ENCODE measurements at places on chromosomes 7 and 10.

GRCh38 chr10:71811351-71811750 lies 38.0 kb upstream of the VSIR start:
- no peak for DNase-seq

GRCh38 chr7:18341756-18342155 lies 153.8 kb upstream of the HDAC9 start:
- no peak for DNase-seq

DNA sequence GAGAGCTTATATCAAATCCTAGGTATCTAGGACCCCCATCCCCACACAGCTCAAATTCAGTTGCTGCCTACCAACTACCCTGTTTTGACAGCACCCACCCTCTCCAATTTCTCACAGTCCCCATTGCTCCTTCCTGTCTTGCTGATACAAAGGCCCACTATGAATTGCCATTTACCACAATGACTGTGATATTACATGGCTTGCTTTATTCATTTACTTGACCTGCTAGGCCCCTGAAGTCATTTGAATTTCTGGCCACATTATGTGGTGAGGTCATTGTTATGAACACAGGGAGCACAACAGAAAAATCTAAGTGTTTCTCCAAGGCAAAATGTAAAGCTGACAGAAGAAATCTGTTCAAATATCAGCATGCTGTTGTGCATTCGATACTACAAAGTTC lies 101.4 kb downstream of the PPP1R17 start:
- no peak for DNase-seq

DNA sequence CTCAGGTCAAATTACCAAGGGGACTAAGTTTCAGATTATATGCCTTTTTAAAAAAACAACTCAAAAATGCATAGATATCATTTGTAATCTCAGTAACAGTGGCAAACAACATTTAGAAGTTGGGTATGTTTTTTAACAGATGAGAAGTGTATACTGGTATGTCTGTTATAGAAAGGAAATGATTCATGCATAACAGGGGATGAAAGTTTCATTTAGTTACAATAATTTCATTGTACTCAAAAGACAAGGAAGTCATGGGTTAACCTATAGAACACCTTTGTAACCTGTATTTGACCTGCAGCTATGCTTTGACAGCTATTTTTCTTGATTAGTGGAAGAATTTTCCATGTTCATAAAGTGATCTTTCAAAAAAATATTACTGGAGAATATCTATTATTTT lies 35.4 kb upstream of the FAM133B start:
- no peak for DNase-seq

- DNase-seq, result no peak
These were observed 34.8 kb upstream of the CCSER2 start for GRCh38 chr10:84293574-84294016.

GRCh38 chr7:87129332-87129731 lies 22.9 kb upstream of the DMTF1 start:
- DNase-seq, result no peak

- no peak for DNase-seq
These were observed 1.6 kb upstream of the NRCAM start for GRCh38 chr7:108457871-108458270.

DNA sequence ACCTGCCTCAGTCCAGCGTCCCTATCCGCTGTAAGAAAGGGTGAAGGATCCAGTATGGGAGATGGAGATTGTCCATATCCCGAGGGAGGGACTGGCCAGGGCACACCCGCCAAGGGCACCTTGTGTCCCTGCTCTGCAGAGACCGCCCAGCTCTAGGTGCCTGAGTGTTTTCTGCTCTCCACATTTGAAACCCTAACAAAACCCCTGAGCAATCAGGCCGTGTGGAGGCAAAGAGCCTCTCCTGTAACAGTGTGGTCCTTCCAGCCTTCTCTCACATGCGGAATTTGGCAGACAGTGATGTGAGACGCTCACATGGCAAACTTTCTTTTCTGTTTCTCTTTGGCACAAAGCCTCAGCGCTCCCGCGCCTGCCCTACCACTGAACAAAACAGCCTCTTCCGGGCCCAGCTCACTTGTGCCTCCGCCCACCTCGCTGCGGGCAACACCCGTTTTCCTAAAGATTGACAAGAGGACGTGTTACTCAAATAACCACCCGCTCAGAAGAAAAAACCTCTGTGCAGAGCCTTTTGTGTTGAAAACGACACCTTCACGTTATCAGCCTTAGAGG lies 514.8 kb downstream of the DNAJB6 start:
- DNase-seq, result peak; percentile 74

GRCh38 chr7:108010377-108010776 lies 7.4 kb upstream of the LAMB1 start:
- DNase-seq, result no peak

DNA sequence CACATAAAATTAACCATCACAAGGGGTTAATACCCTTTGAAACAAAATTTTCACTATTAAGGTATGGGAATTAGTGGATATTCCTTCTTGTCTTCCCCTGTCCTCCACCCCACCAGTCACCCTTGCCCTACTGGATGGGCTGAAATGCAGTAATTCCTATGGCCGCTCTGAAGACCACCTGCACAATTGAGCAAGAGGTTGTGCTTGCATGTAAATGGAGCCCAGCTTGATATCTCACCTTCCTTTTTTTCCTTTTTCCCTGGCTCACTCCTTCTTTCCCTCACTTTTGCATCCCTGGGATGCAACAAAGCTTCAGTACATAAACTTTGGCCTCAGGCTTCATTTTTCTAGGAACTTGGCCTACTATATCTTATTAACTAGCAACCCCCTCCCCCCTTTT lies 184.6 kb downstream of the SNX10 start:
- DNase-seq, result no peak

- DNase-seq, result no peak
These were observed 133.3 kb downstream of the EXOC4 start for GRCh38 chr7:133386205-133386604.

DNA sequence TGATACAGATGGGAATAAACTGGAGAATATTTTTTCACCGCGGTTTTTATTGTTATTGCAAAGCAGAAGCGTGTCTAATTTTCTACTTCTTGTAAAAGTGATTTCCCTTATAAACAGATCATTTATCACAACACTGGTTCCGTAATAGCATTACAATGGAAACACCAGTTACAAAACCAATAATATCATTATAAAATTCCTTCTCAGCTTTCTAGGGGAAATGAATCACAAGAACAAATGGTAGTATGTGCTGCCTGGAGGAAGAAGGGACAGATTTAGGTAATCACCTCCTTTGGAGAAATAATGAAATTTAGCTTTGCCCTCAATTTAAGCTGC lies 2.4 kb upstream of the CCDC6 start:
- no peak for DNase-seq

DNA sequence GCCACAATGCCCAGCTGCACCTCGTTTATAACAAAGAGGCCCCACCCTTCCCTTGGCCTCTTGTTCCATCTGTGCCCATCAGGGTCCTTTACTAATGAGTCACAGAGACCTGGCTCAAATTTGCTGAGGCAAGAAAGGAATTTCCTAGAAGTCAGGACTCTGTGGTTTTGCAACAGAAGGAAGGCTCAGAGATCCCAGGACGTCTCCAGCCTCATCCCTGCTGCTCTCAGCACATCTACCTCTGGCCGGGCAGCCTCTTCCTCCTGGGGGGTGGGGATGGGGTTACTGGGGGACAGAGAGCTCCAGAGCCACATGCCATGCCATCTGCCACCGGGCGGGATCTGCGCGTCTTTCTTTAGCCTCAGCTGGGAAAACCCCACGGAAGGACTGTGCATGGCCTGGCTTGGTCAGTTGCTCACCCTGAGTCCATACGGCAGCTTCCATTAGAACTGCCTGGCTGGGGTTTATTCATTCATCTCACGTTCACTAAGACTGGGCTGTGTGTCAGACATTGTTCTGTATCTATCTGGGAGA lies 41.9 kb upstream of the PSMG3 start:
- no peak for DNase-seq

GRCh38 chr7:152086513-152086912 lies 61.0 kb downstream of the GALNT11 start:
- no peak for DNase-seq

GRCh38 chr7:48213226-48213625 lies 42.0 kb downstream of the ABCA13 start:
- no peak for DNase-seq

DNA sequence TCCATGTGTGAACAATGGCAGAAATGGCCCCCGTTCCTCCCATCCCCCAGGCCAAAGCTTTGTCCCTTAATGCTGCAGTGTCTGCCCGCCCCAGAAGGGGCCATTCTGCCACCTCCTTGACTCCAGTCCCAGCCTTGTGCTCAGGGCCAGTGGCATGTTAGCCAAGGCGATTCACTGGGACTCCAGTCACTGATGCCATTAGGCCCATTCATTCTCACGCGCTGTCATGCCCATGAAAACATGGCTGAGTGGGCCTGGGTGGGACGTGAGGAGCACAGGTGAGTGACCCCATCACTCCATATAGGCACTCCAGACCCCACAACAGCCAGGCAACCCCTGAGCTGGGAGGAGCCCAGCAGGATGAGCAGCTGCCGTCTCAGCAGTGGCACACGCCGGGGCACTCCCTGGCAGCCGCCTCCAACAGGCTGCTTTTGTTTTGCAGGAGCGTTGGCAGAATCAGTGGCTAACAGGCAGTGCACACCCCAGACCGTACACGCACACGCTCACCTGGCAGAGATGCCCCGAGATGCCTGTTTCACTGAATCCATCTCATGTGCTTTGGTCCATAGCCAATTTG lies 79.5 kb downstream of the TCERG1L start:
- DNase-seq, result no peak

DNA sequence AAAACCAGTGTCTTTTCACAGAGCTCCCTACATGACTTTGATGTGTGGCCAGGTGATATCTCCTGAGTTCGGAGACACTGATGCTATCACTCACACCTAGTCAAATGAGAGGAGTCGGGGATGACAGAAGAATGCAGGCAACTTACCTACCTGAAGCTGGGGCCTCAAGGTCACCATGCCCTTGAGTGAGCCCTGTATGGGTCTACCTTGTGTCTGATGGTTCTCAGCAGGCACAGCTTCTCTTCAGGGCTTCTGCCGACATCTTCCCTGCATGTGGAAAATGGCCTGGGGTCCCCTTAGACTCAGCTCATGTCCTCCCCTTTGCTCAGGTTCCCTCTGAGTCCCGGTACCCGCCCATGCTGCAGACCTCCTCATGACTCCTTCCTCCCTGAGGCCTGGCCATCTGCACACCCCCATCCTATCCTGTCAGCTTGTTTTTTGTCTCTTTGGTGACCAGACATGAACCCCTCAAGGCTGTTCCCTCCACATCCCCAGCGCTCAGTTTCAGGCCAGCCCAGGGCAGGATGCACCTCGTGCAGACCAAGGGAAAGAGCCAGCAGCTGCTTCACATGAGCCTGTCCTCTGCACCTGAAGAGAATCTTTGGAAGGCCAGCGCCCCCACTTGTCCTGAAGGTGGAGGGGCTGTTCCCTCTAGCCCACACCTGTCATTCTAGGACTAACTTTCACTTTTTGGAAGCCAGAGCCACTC lies 74.6 kb upstream of the GDF10 start:
- no peak for DNase-seq

- DNase-seq, result peak; percentile 2
These were observed 655.6 kb downstream of the LRMDA start for GRCh38 chr10:76086761-76087639.

DNA sequence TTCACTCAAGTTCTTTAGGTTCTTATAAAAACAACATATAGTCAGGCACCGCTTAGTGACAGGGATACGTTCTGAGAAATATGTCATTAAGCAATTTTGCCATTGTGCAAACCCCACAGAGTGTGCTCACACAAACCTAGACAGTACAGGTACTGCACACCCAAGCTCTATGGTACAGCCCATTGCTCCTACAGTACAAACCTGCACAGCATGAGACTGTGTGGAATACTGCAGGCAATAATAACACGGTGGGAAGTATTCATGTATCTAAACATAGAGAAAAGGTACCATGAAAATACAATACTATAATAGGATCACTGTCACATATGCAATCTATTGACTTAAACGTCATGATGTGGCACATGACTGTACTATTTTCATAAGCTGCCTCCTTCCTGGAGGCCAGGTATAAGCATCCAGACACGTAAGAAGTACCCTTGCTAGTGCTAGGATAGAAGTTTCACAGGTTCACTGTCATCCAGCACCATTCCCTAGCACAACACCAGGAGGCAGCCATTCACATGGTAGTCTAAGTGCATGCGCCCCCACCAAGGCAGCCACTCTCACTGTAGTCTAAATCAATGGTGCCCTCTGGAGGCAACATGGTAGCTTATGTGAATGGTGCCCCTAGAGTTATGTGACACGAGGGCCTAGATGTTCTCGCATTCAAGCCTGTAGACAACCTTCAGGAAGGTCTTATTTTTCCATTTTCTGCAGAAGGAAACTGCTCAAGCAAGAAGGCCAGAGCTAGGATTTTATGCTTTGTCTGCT lies 98.5 kb downstream of the ARHGAP22 start:
- peak; percentile 81 for DNase-seq

DNA sequence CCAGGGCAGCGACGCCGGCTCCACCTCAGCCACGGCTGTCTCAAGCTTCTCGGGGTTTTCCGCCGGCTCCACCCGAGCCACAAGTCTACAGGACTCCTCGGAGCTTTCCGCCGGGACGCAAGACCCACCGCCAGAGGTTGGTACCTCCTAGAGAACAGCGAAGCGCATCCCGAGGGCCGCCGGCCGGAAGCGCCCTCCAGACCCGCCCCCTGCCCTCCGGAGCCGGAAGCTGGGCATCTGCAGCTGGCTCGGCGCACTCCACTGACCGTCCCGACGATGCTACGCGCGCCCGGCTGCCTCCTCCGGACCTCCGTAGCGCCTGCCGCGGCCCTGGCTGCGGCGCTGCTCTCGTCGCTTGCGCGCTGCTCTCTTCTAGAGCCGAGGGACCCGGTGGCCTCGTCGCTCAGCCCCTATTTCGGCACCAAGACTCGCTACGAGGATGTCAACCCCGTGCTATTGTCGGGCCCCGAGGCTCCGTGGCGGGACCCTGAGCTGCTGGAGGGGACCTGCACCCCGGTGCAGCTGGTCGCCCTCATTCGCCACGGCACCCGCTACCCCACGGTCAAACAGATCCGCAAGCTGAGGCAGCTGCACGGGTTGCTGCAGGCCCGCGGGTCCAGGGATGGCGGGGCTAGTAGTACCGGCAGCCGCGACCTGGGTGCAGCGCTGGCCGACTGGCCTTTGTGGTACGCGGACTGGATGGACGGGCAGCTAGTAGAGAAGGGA lies at the start of gene MINPP1:
Gene MINPP1 (plus strand): TSS at position 254 of the 726 bp plus-strand sequence. CDS start 23 bp downstream, at position 277.
- peak; percentile 79 for DNase-seq

- no peak for DNase-seq
These were observed 26.4 kb downstream of the RAB11FIP2 start for GRCh38 chr10:118020365-118020764.

- DNase-seq, result peak; percentile 72
These were observed 84.5 kb downstream of the SRPK2 start for GRCh38 chr7:105304040-105304895.

- no peak for DNase-seq
These were observed 520 bp upstream of the WNT2 start for GRCh38 chr7:117323305-117323850.

DNA sequence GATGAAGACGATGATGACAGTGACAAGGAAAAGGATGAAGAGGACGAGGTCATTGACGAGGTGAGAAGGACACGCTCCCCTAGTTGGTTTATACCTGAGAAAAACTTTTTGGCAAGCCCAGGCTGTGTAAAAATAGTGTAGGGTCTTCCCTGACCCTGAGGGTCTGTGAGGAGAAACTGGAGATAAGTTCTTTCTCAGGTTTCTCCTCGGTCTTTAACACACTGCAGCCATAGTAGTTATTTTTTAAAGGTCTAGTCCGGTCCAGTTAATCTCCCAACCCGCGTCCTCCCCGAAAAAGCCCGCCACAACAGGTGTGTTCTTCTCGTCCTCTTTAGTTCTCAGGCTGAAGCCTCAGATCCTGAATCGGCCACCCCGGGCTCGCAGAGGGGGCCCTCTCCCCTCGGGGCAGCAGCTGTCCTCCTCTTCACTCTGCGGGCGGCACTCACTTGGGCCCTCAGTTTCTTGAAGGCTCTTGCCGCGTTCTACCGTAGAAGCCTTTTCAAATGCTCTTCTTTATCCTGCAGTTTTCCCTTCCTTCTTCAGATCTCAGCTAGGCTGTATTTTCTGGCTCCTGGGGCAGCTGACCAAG lies 411 bp downstream of the BCCIP start:
- peak; percentile 7 for DNase-seq

All from RPMI8226 (cell line).